ENCODE measurements at places on chromosomes 6 and 20. TPM values are rescaled to one million over a fixed set of nuclear protein-coding genes. Genes with fewer than 3 reads are reported as not detected.

DNMT3B gene
- total RNA-seq = 2.0 TPM

CAGE1 gene
- total RNA-seq = 0.08 TPM

OR12D3 gene
- not detected for total RNA-seq

SLC22A1 gene
- total RNA-seq = 0.53 TPM

RBM24 gene
- 12.9 TPM for total RNA-seq

All from smooth muscle cell of the coronary artery (primary cell).